Brain (organoid and tissue), 16 donors: ENCODE measurements at places on chromosomes 7 and 10.

- peak; percentile 73 for DNase-seq
Measured at GRCh38 chr10:12741360-12741804, 260.1 kb downstream of the CCDC3 start.

DNA sequence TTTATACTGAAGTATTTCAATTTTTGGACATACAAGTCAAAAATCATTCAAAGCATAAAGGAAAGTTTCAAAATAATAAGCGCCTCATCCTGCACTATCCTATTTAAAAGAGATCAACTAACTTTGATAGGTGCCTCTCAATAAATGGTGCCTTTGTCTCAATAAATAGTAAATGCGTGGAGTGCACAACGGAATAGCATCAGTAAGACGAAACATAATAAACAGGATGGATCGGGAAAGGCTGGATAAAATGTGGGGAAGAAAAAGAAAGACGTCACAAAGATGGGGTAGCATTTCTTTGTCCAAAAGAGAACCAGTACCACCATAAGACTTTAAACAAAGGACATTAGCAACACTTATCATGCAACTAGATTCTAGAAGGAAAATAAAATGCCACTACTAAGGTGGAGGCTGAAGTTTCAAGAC lies 571 bp upstream of the PRKAR2B start:
- no peak for DNase-seq

DNA sequence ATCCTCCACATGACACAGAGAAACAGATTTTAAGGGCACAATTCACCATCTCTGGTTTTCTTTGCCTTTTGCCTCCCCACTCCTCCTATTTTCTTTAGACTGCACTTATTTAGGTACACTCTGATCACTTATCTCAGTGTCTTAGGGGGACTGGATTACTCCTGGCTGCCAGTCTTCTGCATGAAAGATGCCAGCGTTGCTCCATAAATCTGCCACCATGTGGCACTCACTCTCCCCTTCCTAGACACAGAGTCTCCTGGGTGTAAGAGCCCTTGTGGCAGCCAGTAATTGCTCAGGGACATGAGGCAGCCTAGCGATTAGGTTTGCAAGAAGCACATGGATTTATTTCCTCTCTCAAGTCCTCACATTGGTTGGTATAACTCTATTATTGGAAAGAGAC lies 34.5 kb upstream of the RBM20 start:
- peak; percentile 68 for DNase-seq

- no peak for DNase-seq
Measured at GRCh38 chr10:45673074-45673648, 589 bp upstream of the ZFAND4 start.

DNA sequence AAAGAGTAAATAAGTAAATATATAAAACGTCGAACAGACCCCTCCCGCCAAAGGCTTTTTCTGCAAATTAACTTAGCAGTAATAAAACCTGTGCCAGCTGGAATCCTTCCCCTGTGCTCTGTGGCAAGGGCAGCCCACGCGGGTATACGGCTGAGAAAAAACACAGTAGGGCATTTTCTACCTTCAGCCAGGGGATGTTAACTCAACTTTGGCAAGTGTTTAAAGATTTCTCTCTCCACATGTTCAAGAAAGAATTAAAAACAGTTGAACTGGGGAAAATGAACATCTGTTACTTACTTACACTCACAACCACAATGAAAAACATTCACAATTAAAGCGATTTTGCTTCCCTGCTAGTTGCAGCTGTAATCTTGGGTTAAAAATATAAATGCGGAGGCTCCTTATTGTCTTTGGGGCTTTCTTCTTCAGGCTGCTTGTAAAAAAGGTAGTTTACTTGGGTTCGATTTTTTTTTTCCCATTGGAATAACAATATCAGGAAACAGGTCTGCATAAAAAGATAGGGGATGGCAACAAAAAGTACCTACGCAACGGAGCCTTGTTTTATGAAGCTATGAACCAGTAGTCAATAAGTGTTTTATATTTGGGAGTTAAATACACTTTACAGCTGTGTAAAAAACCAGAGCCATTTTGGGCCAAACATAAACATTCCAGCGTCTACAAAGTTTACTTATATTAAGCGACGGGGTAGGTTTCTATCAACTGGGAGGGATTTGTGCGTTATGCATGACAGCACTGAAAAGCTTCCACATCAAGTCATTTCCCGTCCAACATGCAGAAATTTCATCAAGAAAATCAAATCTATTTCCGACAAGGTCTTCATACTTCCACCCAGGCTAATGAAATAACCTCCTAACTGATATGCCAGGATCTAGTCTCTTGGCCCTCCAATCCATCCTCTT lies 132.7 kb downstream of the TAX1BP1 start:
- DNase-seq = peak; percentile 33

DNA sequence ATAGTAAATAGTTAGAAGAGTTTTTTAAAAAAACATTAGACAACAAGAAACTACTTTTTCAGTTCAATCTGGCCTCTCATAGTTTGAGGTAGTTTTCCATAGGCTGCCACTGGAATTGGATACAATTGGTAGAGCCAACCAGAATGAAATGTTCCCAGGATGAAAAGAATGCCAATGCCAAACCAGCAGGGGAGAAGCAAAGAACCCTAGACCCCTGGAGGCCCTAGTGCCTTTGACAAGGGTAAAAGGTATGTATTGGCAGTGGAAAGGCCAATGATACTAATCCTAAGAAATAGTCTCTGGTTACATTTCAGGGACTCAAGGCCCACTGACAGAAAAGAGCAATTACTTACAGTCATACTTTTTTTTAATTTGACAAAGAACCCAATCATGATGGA lies 77.4 kb upstream of the SEM1 start:
- DNase-seq = no peak

- no peak for DNase-seq
Measured at GRCh38 chr10:5125315-5126044, 31.3 kb downstream of the AKR1C3 start.

GRCh38 chr7:120156476-120156875 lies 116.5 kb upstream of the KCND2 start:
- no peak for DNase-seq

GRCh38 chr7:30965372-30965771 lies 1.6 kb downstream of the GHRHR start:
- DNase-seq = no peak

GRCh38 chr7:78052112-78052511 lies 253.5 kb downstream of the PHTF2 start:
- DNase-seq = no peak

DNA sequence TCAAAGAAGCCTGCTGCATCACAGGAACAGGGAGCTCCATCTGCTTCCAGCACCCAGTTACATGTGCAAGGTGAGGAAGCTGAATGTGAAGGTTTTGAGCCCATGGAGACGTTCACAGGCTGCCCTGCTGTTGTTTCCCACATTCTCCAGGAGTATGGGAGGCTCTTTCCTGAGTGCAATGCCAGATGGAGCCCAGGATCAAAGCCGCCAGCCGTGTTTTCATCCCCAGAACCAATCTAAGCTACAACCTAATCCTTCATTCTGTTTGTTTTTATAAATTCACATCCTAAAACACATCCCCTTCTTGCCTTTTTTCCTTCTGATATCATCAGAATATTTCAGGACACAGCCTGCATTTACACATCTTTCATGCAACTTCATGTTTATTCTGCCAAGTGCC lies 98.9 kb upstream of the PRR15 start:
- no peak for DNase-seq

GRCh38 chr7:11175887-11176286 lies 202.2 kb downstream of the PHF14 start:
- no peak for DNase-seq

DNA sequence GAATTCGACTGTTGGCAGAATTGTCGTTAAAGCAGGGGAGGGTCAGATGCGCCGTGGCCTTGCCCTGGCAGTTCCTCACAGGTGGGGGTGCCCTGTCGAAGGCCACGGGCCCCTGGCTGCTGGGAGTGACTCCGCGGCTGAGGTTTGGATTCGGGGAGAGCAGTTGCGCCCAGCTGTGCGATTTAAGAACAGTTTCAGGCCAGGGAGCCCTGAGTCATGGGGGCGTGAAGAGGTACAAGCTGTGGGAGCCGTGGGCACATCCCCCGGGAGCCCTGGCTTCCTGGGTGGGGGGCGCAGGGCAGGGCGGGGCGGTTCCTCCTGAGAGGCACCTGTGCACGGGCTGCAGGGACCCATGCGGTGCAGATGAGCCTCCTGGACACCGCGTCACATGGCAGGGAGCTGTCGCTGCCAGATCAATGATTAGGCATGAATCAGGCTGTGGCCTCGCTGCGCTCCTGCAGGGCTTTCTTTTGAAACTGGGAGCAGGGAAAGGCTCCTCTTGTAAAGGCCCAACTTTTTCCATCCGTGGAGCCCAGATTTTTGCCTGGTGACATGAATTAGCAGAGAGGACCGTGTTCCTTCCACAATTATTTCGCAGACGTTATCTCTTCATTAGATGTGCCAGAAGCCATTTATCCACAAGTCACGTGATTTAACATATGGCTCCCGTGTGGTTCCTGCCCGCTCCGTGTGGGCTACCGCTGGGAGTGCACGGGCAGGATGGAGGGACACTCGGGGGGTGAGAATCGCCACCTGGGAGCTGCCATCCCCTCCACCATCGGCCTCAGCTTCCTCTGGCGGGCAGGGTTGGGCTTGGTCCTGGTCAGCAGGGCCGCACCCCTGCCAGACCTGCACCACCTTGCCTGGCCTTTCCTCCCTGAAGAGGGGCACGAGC lies 918 bp downstream of the PWWP2B start:
- DNase-seq = peak; percentile 79

- DNase-seq = no peak
Measured at GRCh38 chr7:106075937-106076336, 36.2 kb downstream of the SYPL1 start.

DNA sequence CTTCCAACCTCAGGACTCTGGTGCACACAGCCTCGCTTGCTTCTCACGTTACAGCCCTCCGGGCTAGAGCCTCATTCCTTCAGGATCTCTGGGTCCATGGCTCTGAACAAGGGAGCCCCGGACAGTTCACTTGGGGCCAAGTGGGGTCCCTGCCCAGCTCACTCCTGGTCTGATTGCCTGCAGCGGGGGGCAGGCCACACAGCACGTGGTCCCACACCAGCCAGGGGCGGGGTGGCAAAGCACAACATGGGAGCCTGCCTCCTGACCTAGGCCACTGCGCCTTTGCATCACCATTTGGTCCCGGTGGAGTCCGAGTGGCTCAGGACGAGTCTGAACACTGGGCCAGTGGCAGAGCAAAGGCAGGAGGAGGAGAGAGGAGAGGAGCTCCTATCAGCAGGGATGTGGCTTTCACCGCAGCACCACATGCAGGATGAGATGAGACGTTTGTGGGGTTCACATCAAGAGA lies 13.4 kb upstream of the CRYGN start:
- no peak for DNase-seq

DNA sequence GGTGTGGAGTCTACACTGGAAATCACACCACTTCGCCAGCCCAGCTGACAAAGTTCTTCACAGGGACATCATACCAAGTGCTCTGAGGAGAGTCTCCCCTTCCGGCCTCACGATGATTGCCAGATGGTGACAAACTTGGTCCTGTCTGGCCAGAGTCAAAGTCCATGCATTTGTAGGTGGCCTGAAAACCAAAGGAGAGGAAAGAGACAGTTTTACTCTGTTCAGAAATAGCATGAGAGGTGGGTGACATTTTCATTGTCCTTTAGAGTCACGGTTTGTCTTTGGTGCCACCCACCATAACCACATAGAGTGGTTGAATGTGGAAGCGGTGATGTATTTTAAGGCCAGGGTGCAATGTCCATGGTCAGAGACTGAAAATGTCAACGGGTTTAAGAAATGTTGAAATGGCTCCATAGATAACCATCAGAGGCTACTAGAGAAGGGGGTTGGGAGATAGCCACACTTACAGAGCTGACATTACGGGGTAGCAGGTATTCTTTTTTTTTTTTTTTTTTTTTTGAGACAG lies 33.0 kb downstream of the BTBD16 start:
- DNase-seq = no peak
